HTR-8/SVneo (cell line): ENCODE measurements at places on chromosomes 5 and 9.

GRCh38 chr5:39713250-39713916 is 288.6 kb upstream of the DAB2 start:
- DNase-seq, result no peak

DNA sequence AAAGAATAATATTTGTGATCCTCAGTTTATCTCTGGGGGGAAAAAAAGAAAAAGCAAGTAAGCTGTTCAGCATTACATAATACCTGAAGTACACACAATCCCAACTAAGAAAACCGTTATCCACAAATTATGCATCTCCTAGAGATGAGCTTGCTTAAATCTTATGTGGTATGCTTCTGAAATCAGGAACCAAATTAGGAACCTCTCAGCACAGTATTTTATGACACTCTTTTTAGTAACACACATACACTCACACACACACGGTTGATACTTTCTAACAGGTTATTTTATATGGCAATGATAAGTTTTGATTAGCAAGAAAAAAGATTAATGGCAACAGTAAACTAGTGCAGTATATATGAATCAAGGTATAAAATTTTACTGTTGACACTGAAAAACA is 1.2 kb upstream of the ZNF510 start:
- no peak for DNase-seq

DNA sequence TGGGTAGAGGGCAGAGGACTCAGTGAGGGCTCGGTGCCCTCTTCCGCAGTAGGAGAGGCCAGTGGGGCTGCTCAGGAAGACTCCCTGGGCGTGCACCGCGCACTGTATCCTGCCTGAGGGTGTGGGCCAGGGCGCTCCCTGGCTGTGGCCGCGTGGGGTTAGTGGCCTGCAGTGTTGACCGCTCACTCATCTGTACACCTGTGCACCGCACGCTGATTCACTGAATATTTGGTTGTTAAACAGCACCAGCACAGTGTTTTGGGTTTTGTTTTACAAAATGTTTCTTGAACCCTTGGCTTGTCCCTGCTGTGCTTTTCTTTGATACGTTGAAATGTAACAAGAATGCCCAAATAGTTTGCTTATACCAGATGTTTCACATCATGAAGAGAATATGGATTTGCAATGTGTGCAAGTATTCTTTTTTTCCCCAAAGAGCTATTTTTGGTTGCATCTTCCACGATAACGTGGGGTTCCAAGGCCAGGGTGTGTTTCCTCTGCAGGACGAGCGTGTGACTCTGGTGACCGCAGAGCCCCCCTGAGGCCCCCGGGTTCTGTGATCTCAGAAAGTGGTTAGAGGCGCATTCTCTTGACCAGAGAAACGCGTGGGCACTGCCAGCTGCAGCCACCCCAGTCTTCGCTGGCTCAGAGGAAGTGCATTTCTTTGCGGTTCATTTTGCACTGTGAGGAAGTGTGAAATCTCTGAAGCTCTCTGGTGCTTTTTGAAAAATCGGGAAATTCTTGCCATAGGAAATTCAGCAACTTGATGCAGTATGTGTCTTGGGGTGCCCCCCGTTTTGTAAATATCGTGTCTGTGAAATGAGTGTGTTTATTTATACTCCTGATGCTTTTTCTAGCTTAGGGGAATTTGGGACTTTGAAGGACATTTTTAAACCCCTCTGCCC is 46.9 kb downstream of the AHRR start:
- DNase-seq, result no peak

- DNase-seq, result no peak
Observed at GRCh38 chr9:121781701-121782464, 130.4 kb downstream of the DAB2IP start.

DNA sequence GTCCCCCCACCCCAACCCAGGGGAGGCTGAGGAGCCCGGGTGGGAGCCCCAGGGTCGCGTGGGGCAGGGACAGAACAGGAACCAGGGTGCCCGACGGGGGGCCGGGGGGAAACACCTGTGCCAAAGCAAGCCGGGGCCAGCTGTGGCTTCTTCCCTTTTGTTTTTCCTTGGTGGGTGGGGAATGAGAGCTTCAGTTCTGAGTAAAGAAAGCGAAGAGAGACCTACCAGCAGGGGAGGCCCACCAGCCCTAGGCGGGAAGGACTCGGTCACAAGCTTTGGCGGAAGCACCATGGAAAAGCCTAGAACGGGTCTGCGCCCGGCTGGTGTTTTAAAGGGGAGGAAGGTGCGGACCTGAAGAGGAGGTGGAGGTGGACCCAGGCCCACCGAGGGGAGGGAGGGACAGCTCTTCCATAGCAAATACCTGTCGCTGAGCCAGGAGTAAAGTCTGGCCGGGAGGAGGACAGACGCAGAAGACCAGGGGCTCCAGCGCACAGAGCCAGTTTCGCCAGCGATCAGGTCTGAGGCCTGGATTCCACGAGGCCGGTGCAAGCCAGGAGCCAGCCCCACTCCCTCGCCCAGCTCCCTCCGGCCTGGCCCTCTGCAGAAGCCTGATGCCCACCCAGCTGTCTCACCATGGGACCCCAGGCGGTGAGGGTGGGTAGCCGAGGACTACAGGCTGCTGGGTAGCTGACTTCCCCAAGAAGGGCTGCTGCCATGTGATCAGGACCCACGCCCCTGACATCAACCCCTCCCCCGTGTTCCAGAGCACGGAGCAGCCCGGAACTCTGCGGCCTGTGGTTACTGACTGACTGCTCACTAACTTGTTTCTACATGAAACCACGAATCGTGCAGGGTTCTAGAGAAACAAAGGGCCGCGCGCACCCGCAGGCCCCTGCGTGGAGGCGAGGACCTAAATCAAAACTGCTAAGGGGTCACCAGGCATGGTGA is 849 bp upstream of the MGAT1 start:
- no peak for DNase-seq

GRCh38 chr5:35849860-35850259 is 6.8 kb upstream of the IL7R start:
- DNase-seq, result no peak

GRCh38 chr9:33628865-33629410 is 104.9 kb downstream of the ANKRD18B start:
- DNase-seq, result no peak

DNA sequence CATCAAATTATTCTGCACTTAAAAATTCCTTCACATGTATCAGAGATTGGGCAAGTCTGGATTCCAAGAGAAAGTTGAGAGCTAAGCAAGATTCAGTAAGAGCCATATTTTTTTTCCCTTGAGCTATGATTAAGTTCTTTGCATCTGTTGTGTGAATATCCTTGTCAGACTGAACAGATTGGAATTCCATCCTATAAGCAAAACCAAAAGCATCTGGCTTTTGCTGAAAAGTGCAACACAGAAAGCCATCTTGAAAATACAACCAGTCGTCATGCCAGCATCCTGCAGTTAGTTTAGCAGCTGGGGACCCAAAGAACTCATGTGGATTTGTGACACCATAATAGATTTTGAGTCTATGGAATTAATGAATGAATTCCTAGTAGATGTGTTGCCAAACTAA is 316.9 kb downstream of the MTRR start:
- no peak for DNase-seq

DNA sequence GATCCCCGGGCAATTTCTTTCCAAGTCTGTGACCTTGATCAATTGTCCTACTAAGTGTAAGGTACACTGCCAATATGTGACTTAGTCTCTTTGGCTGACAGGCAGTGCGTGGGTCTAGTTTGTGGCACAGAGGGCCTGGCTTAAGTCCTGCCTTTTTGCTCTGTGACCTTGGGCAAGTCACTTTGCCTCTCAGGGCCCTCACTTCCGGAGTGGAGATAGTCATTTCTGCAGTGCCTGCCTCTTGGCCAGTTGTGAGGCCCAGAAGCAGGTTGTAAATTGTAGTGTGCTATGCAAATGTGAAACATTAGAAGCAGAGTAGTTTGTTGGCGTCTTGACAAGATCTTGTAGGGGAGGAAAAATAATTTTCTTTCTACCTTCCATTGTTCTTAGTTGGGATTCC is 39.0 kb downstream of the KIF4B start:
- DNase-seq, result no peak

GRCh38 chr9:68495247-68495646 is 45.4 kb downstream of the TMEM252 start:
- no peak for DNase-seq

DNA sequence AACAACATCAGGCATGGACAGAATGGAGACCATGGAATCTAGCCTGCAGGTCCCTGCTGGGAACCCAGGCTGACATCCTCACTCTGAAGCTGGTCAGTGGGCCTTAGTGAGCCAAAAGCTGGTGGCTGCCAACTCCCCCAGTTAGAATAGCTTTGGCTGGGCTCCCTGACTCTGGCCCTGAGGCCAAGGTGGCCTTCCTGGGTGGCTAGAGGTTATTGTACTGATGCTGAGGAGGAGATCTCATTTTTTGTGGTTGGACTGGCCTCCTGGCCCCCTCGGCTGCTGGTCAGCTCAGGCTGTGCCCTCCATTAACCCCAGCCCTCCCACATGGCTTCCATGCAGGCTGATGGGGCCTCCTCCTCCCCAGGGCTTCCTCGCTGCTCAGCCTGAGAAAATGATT is 101.2 kb upstream of the PANK3 start:
- DNase-seq, result no peak

- DNase-seq, result no peak
Observed at GRCh38 chr9:137564817-137565411, 13.2 kb downstream of the MRPL41 start.

GRCh38 chr5:98975682-98976407 is 47.0 kb upstream of the CHD1 start:
- DNase-seq, result no peak

DNA sequence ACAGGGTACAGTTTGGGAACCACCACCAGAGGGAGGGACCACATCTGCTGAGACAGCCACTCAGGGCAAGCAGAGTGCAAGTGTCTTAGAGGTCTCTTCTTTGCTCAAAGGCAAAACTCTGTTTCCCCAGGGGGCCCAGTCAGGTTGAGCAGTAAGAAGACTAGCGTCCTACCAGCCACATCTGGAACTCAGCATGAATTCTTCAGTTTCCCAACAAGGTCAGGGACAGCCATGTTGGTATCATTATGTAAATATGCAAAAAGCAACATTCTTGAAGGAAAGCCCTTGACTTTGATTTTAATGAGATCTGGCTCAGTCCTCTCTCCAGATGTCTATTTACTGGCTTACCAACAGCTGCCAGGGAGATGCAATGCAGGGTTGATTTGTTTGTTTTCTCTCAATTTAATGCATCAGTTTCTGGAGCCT is 46.7 kb downstream of the TGFBI start:
- no peak for DNase-seq

DNA sequence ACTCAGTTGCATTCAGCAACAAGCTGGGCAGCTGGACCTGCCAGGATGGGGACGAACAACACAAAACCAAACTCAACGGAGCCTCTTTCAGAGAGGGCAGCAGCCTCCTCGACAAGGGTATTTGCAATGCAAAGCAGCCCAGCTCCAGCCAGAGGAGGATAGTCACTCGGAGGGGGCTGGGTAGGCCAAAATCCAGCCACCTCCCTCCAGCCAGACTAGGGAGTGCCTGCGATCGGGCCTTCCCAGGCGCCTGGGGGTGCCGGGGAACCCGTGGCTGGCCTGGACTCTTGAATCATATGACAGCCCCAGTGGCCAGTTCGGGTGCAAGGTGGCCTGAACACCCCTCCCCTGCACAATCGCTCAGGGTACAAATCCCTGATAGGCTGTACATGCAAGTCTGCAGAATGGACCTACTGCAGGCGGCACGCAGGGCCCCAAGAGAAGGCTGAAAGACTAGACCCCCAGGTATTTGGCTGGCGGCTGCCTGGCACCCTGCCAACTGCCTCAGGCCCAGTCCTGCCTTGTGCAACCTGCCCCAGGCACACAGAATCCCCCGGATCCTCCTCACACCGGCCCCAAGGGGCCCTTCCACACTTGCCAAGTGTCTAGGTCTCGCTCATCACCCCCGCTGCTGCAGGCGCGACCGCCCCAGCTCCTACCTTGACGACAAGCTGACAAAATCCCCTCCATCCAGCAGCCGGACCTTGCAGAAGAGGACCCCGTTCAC is 1.3 kb downstream of the EEIG1 start:
- DNase-seq, result no peak

DNA sequence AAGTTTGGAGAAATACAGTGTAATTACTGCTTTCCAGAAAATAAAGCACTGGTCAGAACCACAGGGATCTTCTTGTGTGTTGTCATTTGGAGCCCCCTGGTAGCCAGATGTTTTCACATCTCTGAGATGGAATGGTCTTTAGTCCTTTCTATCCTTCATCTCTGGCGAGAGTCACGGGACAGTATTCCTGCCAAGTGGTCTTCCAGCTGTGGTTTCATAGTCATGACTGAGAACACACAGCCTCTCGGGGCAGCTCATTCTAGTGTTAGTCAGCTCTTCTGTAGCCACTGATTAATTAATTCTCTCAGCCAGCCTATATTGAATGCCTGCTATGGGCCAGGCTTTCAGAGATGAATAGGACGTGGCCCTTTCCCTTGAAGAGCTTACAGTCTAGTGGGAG is 34.1 kb downstream of the HMGXB3 start:
- no peak for DNase-seq

- no peak for DNase-seq
Observed at GRCh38 chr9:100724886-100725285, 147.0 kb downstream of the CAVIN4 start.

- DNase-seq, result no peak
Observed at GRCh38 chr5:38465061-38465460, 91.4 kb downstream of the LIFR start.

- DNase-seq, result no peak
Observed at GRCh38 chr9:98836206-98836605, 28.7 kb downstream of the GALNT12 start.

DNA sequence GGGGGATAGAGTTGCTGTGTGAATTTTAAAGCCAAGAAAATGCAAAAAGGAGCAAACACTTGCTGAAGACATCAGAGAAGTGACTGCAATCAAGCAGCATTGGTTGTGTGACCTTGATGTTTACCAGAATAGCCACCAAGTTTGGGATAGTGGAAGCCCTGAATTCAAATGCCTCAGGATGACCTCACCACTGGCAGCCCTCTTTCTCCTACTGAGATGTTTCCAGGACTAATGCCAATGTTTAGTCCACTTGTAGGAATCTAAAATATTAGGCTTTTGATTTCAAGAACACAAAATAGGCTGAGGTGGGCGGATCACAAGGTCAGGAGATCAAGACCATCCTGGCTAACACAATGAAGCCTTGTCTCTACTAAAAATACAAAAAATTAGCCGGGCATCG is 112.2 kb upstream of the NUDT12 start:
- DNase-seq, result no peak

DNA sequence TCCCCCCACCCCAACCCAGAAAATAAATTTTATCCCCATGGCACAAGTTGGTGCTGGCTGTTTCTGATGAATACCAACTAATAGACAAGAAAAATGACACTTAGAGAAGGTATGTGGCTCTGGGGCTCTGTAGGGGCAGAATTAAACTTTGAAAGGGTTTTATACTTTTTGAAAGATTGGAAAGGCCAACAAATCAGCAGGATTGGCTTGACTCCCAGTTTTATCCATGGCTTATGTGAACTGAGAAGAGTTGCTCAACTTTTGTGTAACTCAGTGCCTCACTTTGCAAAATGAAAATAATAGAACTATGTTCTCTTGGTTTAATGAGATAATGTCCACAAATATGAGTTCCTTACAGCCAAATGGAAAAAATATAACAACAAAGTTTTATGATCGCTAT is 288.9 kb upstream of the KIF2A start:
- no peak for DNase-seq

GRCh38 chr9:35908504-35909125 is 675 bp upstream of the SPAAR start:
- no peak for DNase-seq
